ENCODE measurements at places on chromosomes 4 and X. TPM values are rescaled to one million over a fixed set of nuclear protein-coding genes. Genes with fewer than 3 reads are reported as not detected.

The SNX25 gene
- total RNA-seq: 18.0 TPM

- no peak overlapping the region for H3K27ac ChIP-seq
- no peaks in the 10 kb centered on the region for H3K36me3 ChIP-seq
- no peak overlapping the region for H3K4me3 ChIP-seq
- H3K27me3 ChIP-seq: no peaks in the 10 kb centered on the region
- no peaks in the 10 kb centered on the region for H3K4me1 ChIP-seq
- no peak for DNase-seq
These were observed 12.3 kb downstream of the PYURF start for GRCh38 chr4:88511236-88511635.

GRCh38 chr4:5998333-5998936, 19.8 kb downstream of the C4orf50 start:
- H3K4me3 ChIP-seq: no peak overlapping the region
- H3K27ac ChIP-seq: no peak overlapping the region
- peaks cover 36% of the 10 kb centered on the region for H3K27me3 ChIP-seq

GRCh38 chr4:2836391-2836859, 7.2 kb upstream of the ADD1 start:
- no peaks in the 10 kb centered on the region for H3K27me3 ChIP-seq
- DNase-seq: no peak
- H3K4me1 ChIP-seq: no peaks in the 10 kb centered on the region
- H3K27ac ChIP-seq: no peak overlapping the region
- H3K4me3 ChIP-seq: no peak overlapping the region

DNA sequence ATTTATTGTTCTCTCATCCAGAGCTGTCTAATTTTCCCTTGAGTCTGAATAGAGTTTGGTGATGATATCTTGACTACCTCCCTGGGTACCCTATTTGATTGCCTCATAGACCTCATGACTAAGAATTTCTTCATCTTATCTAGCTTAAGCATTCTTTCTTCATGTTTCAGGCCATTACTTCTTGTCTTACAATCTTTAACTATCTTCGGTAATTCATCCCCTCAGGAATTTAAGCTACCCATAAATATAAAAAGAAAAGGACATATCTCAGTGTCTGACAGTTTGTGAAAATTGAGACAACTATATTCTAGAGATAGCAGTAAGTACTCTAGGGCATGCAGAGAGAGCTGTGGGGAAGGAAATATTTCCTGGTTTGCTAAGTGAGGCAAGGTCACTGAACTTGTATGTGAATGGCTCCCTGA, 466.1 kb upstream of the GRID2 start:
- H3K27me3 ChIP-seq: no peaks in the 10 kb centered on the region
- no peaks in the 10 kb centered on the region for H3K36me3 ChIP-seq
- DNase-seq: no peak

DNA sequence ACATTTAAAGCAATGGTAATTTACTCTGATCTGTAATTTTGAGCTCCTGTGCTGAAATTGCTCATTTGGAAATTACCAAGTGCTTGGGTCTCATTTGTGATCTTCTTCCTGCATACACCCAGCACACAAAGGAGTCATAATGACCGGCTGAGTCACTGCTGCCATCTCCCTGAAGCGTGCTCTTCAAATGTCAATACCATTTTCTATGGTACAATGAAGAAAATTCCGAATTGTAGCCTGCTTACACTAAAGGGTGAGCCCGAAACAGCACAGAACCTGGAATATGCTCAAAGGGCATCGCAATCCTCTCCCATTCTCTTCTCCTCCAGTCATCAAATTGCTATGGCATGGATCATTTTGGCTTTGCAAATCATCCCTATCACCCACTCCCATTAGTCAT, 140.5 kb downstream of the GRIA3 start:
- no peak for DNase-seq
- no peak overlapping the region for H3K27ac ChIP-seq
- H3K4me3 ChIP-seq: no peak overlapping the region
- H3K27me3 ChIP-seq: no peaks in the 10 kb centered on the region
- no peaks in the 10 kb centered on the region for H3K4me1 ChIP-seq
- H3K36me3 ChIP-seq: no peaks in the 10 kb centered on the region

- no peak for DNase-seq
- H3K4me1 ChIP-seq: no peaks in the 10 kb centered on the region
- no peak overlapping the region for H3K4me3 ChIP-seq
- H3K27ac ChIP-seq: no peak overlapping the region
- peaks cover 11% of the 10 kb centered on the region for H3K27me3 ChIP-seq
These were observed 92.0 kb downstream of the GUCY2F start for GRCh38 chrX:109389917-109390316.

- H3K27ac ChIP-seq: no peak overlapping the region
- no peaks in the 10 kb centered on the region for H3K27me3 ChIP-seq
- no peaks in the 10 kb centered on the region for H3K36me3 ChIP-seq
- no peak for DNase-seq
- no peaks in the 10 kb centered on the region for H3K4me1 ChIP-seq
These were observed 93.1 kb upstream of the SOD3 start for GRCh38 chr4:24702281-24702680.

GRCh38 chr4:39044956-39045826, 13.0 kb upstream of the TMEM156 start:
- H3K36me3 ChIP-seq: peaks cover 11% of the 10 kb centered on the region
- peak overlapping the region; percentile 85 for H3K4me3 ChIP-seq
- H3K27me3 ChIP-seq: no peaks in the 10 kb centered on the region
- peaks cover 49% of the 10 kb centered on the region for H3K4me1 ChIP-seq

DNA sequence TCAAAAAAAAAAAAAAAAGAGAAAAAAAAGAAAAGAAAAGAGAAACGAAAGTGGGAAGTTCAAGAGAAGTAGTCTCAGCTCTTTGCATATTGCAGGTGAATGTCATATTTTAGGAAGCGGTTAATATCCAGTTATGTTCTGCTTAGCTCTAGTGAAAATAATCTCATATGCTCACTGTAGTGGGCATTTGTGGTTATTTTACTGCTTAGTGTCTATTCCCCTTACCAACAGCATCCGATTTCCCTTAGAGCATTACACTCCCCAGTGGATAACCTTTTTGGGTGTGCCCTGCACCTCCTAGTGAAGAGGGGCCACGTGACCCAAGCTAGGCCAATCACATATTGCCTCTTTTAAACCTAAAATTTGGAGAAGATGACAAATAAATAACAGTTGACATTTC, 111.2 kb upstream of the ZNF827 start:
- H3K4me3 ChIP-seq: no peak overlapping the region
- no peaks in the 10 kb centered on the region for H3K27me3 ChIP-seq
- H3K27ac ChIP-seq: no peak overlapping the region
- DNase-seq: no peak
- no peaks in the 10 kb centered on the region for H3K36me3 ChIP-seq
